ENCODE measurements at places on chromosomes 5 and 9.

DNA sequence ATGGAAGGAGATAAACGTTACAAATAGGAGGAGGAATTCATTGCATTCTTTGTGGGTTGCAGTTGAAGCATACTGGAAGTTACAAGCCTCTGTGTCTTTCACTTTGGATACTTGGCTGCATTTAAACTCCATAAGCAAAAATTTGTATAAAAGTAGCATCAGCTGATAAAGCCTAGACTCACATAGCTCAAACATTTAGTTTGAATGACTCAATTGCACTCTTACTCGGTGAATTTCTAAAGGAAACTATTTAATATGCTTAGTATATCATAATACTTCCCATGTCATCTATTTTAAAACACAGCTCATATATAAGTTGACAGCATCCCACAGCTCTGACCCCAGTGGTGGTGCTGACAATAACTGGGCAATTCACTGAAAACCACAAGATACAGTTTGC lies 596.6 kb upstream of the ZNF608 start:
- DNase-seq: no peak

DNA sequence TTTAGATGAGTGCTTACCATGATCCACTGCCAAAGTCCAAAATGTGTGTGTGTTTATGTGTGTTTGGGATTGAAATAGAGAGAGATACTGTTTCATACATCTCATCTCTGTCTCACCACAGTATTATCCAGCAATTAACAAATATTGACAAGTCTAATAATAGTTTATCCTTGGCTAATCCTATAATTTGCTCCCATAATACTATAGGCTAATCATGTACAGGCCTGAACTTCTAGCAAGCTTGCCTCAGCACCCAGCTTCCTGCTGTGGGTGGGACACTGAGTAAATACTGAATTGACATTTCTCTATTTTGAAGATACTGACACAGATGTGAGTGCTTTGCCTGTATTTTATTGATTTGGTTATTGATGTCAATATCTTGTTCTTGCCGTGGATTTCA lies 35.3 kb upstream of the KCNV2 start:
- DNase-seq: no peak

- no peak for DNase-seq
These were observed 3.2 kb downstream of the TERT start for GRCh38 chr5:1291611-1292080.

DNA sequence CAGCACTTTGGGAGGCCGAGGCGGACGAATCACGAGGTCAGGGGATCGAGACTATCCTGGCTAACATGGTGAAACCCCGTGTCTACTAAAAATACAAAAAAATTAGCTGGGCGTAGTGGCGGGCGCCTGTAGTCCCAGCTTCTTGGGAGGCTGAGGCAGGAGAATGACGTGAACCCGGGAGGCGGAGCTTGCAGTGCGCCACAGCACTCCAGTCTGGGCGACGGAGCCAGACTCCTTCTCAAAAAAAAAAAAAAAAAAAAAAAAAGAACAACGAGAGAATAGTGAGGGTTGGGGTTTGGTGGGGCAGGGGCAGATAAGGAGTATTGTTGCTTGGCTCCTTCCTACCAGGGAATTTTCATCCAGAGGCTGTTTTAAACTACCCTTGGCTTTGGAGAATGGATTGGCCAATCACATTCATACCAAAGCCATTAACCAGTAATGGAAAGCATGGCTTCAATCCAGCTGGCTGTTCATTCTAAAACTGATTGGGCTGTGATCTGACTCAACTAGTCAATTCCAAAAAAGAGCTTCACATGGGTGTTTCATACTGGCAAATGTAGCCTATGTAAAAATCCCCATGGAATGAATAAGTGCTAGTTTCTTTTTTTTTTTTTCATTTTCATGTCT lies 64.4 kb downstream of the PLCXD3 start:
- DNase-seq: no peak

DNA sequence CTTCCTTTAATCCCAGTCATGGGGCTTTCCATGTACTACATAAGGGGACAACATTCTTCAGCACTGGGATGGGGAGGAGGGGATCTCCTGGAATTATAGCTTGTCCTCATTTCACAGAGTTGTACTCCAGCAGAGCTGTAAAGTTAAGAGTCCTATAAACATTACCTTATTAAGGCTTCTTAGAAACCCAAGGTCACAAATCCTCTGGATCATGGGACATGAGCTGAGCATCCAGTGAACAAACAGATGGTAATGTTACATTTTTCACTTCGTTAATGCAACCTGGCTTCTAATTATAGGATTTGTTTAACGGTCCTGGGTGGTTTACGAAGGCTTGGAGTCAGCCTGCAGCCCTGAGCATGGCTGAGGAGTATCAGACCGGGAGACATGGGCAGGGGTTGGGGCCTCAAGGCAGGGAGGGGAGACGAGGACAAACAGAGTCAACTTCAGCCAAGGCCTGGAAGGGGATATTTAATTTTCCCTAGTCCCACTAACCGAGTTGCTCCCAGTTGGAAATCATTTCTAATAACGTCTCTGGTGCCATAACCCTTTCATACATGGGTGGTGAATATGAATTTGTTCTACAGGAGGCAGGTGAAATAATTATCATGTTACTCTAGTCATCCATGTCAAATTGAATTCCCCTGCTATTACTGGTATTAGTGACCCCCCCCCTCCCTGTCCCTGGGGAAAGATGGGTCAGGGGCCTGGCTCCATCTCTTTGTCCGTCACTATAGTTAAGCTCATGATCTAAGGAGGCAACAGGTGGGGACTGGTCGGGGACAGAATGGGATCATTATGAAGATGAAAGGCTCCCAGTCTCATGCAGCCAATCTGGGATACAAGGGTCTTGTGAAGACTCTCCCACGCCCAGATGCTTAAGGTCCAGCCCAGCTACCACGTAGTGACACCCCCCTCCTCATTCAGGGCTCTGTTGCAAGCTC lies 10.7 kb upstream of the IL17B start:
- no peak for DNase-seq

DNA sequence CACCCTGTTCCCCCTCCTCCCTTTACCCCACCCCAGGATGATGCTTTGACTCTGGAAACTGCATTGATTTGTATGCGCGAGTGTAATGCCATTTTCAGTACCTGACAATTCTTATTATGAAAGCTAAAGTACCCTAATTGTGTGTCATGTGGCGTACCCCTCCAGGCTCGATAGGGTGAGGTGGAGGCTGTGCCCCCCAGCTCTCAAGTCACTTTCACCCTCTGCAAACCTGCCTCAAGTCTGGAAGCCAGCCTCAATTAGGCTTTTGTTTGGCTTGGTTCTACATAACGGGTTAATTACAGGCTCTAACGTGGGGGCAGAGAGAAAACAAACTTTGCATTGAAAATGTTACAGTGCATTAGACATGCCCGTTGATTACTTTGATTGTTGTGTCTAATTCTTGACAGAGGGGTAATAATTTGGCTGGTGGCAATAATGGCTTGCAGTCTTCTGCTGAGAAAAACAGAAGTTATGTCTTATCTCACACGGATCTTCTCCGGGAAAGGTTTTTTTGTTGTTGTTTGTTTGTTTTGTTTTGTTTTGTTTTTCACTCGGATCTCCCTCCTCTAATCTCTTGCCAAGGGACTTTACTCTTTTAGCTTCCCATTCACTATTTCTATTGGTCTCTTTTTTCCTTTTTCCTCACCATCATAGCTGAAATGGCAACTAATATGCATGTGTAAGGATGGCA lies 12.6 kb downstream of the ISL1 start:
- no peak for DNase-seq

GRCh38 chr9:134778841-134779411 lies 101.7 kb upstream of the FCN2 start:
- no peak for DNase-seq

DNA sequence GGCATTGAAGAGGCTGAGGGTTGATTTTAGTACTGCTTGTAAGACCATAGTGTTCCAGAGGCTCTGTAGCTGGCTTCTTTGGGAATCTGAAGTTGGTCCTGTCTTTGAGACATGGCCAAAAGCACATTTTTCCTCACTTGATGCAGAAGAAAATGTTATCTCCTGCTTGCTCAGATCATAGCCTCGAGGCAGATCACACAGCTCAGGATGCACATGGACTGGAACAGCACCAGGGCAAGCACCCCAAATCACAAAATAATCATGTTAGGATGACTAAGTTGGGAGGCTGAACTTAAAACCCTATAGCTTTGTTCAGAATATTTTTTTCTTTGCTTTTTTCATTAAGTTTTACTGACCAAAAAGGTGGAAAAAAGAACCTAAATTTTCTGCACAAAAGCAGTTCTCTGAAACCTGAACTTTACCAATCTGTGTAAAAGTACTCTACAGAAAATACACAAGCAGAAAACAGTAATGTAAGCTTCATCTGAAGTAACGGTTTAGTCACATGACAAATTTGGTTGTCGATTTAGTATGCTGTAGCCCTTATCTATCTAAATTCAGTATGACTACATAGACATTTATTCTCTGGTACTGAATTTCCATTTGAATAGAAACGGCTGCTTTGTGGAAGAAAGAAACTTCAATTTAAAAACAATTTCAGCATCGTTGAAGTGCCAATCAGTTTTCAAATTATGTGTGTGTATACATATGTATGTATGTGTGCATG lies 3.4 kb downstream of the KLHL9 start:
- no peak for DNase-seq

- peak; percentile 30 for DNase-seq
These were observed 6.3 kb downstream of the IFNA21 start for GRCh38 chr9:21160178-21160577.

- no peak for DNase-seq
These were observed 90.7 kb upstream of the PARP8 start for GRCh38 chr5:50575740-50576139.

DNA sequence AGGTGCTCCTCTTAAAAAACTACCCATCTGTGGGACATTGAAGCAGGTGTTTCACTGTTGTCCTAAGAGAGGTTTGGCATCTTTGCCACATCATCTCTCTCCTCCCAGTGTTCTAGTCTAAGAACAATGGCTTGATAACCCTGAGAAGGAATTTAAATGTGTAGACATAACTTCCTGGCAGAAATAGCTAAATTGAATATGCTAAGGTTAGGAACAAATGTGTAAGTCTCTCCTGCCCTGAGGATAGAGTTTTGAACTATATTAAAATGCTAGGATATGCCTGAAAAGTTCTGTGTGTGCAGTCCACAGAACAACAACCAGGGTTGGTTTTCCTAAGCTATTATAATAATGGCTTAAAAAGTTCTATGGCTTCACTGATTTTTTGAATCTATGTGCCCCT lies 106.6 kb downstream of the LRRC70 start:
- no peak for DNase-seq

- DNase-seq: peak; percentile 58
These were observed at the start of gene SEPTIN8 for GRCh38 chr5:132777209-132778069. Gene SEPTIN8, minus strand, starts transcription at chr5:132777239. Its CDS starts 102 bp downstream, at chr5:132777137.

GRCh38 chr5:149605354-149605997 lies 24.2 kb downstream of the ARHGEF37 start:
- DNase-seq: no peak

GRCh38 chr5:60722416-60722815 lies 22.4 kb upstream of the DEPDC1B start:
- no peak for DNase-seq

DNA sequence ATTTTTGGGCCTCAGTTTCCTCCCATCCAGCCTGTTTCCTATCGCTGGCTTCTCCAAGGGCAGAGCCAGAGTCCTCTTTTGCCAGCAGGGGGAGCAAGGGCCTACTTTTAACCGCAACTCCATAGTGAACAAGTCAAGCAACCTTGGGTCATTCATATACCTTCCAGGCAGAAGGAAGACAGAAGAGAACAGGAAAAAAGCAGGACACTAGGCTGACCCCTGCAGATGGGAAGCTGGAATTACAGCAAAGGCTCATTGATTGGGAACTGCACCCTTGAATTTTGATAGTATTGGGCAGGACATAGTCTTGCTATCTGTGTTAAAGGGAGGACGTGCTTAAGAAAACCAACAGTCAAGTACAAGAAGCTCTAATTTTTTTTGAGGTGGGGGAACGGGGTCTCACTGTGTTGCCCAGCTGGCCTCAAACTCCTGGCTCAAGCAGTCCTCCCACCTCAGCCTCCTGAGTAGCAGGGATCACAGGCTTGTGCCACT lies 30.1 kb downstream of the QRFP start:
- peak; percentile 69 for DNase-seq

DNA sequence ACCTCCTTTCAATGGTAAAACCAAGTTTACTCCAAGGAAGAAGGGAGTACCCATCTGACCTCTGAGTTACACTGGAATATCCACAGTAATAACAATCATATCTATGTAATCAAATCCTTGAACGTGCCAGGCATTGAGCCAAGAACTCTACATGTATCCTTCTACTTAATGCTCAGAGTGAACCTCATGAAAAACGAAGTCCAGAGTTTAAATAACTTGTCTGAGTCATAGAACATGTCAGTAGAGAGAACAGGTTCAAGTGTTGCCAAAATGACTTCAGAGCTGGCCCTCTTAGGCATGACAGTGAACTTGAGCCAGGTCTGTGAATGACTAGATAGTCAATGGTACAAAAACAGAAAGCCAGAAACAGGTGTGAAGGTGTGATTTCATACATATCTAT lies 164.1 kb upstream of the ZNF618 start:
- DNase-seq: no peak

DNA sequence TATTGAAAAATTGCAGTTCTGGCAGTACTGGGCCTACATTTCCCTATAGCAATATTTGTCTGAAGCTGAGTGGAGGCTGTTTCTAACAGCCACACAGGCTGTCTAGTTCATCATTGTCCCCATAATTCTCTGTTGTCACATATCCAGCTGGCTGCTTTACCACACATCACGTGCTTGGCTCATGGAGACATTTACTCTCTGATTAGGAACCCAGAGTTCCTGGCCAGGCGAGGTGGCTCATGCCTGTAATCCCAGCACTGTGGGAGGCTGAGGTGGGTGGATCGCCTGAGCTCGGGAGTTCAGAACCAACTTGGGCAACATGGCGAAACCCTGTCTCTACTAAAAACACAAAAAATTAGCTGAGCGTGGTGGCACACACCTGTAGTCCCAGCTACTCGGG lies 81.4 kb downstream of the PGM5 start:
- no peak for DNase-seq

GRCh38 chr9:127917603-127918002 lies 762 bp upstream of the ST6GALNAC4 start:
- no peak for DNase-seq

GRCh38 chr9:122368642-122369041 lies 2.2 kb upstream of the PTGS1 start:
- DNase-seq: no peak

- DNase-seq: no peak
These were observed 142.1 kb upstream of the DAB2 start for GRCh38 chr5:39566891-39567290.

GRCh38 chr5:158591301-158591863 lies 508.3 kb downstream of the EBF1 start:
- no peak for DNase-seq

DNA sequence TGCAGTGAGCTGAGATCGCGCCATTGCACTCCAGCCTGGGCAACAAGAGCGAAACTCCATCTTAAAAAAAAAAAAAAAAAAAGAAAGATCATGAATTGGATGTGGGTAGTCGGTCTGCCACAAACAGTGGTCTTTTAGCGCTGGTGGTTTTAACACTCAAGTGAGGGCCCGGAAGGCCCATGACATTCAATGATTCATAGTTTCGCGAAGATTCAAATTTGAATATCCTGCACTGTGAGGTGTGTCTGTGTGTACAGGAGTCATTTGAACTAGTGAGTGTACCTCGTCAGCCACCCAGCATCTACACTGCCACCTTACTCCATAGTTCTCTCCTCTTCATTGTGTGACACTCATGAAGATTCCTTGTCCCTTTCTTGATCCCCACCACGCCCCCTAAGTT lies 41.3 kb downstream of the CFAP77 start:
- peak; percentile 31 for DNase-seq
